ENCODE measurements at places on chromosomes 5 and 9.
A peak's percentile ranks its signal among the peaks of the same experiment; 100 is the strongest.

- DNase-seq, result no peak
Measured at GRCh38 chr5:160494451-160494850, 72.8 kb downstream of the PTTG1 start.

DNA sequence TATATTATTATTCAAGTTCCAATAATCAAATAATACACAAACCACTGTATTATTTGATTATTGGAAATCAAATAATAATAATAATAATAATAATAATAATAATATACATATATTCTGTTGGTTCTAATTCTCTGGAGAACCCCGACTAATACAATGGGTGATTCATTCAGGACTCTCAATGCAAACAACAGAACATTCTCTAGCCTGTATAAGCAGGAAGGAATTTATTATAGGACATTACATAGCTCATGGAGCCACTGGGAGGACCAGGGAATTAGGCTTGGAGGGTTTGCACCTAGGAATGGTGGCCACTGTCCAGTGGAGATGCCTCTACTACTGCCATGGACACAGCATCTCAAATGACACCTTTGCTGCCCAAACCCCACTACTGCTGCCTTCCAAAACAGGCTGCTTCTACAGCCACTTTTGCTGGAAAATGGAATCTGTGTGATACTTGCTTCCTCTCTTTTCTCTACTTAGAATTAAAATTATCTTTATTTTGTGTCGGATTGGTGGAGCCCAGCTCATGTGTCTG, 25.9 kb downstream of the PTGS1 start:
- DNase-seq, result no peak

GRCh38 chr5:620152-620551, 8.0 kb downstream of the CEP72 start:
- no peak for DNase-seq

- no peak for DNase-seq
Measured at GRCh38 chr5:142941245-142941644, 171.1 kb downstream of the ARHGAP26 start.

GRCh38 chr5:90983711-90984124, 399.4 kb downstream of the ARRDC3 start:
- DNase-seq, result no peak

DNA sequence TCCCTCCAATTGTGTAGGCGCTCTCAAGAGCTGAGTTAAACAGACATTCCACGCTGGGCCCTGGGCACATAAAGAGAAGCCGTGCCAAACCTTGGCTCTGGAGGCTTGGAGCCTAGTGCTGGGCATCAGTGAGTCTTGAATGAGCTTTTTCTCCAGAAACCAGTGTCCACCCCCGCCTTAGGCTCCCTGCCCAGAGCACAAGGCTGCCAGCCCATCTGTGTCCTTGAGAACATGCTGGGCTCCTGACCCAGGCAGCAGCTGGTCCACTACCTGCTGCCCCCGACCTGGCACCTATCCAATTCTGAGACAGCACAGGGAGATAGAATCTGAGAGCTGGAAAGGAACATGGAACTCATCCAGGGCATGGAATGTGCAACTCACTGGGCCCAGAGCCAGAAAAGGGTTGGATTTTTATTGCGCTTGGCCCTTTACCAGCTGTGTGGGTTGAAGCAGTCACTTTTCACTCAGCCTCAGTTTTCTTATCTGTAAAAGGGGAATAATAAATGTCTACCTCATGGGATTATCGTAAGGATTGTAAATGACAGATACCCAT, 92.4 kb upstream of the CPLX2 start:
- DNase-seq, result no peak

DNA sequence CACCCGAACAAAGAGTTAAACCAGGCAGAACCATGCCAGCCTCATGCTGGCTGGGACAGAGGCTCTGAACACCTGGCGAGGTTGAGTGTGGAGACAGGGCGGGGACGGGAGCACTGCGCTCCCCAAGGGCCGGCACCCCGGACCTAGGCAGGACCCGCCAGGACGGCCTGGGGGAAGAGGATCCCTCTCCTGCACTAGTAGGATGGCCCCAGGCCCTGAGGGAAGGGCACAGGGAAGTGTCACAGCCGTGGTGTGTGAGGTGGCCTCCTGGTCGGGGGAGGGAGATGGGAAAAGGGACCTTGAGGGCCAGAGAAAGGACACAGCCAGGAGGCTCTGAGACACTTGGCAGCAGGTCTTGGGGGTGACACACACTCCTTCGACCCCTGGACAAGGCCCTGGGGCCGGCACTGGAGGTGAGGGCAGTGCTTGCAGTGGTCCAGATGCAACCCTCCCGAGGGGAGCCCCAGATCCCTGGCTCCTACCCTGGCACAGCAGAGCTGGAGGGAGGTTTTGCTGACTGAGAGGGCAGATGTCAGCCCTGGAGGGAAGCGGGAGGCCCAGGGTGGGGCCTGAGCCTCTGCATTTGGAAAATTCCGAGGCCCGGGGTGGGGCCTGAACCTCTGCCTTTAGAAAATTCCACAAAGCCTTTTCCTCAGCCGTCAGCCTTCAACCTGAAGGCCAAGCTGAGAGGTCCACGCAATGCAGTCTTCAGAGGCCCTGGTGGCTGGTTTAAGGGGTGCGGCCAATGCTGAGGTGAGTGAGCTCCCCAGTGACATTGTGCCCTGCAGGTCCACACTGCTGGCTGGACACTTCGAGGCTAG, 24.8 kb upstream of the TERT start:
- no peak for DNase-seq

GRCh38 chr5:75734913-75735789, 17.9 kb upstream of the POC5 start:
- DNase-seq, result peak; percentile 60

DNA sequence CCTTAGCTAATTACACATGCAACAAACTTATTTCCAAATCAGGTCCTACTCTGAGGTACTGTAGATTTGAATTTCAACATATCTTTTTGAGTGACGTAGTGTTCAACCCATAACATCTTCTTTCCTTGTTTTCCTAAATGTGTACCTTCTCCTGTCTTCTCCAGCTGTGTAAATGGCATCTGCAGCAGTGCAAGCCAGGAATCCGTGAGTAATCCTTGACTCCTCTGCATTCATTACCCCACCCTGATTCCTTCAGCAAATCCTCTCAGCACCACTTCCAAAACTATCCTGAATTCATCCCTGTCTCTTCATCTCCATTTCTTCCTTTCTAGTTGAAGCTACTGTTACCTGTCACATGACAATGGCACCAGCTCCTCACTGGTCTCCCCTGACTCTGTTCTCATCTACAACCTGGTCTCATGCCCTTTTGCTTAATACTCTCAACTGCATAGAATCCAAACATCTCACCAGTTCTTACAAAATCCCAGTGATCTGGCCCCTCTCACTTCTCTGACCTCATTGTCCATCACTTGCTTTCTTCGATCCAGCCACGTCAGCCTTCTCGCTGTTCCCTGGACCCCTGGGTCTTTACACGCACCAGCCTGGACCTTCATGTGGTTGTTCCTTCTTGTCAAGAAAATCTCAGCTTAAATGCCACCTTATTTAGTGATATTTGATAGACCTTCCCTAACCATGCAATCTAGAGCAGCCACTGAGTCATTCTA, 14.6 kb upstream of the TRAF1 start:
- DNase-seq, result no peak

GRCh38 chr5:96226941-96227552, 206.0 kb downstream of the PCSK1 start:
- DNase-seq, result no peak

GRCh38 chr9:115651461-115651860, 502.1 kb upstream of the PAPPA start:
- no peak for DNase-seq

DNA sequence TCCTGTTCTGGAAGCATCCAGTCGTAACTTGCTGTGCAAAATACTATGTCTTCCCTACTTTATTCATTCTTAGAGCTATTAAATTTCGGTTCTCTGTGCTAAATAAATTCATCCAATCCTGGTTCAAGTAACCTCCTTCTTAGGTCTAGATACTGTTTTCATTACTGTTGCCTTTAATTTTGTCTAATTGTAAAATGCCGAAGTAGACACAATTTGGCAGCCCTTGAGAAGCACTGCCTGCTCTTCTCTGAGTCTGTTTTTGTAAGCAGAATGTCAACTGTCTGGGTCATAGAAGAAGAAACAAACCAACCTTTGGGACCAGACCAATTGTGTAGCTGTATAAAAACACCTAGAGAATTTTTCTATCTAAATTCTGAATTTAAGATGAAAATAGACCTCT, 249.3 kb downstream of the PJA2 start:
- DNase-seq, result no peak

DNA sequence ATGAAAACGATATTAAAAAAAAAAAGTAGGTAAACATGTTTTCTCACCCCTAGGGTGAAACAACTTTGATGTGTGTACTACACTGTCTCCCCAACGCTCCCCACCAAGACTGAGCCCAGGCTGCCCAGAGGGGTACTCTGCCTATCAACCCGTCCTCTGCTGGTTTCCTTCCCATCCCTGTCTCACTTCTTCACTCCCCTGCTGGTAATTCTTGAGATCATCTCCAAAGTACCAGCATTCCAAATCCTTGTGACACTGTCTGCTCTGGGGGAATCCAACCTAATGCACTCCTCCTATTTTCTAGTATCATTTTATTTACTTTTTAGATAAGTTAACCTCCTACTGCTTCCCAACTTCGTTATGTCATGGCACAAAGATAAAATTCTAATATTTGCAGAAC, 6.3 kb upstream of the APTX start:
- DNase-seq, result no peak
